Activated CD4-positive, alpha-beta T cell treated with anti-CD3 and anti-CD28 coated beads, Interleukin-2, amount 50 U/mL, for 4 hours (primary cell): ENCODE measurements at places on chromosomes 16 and 17.

DNA sequence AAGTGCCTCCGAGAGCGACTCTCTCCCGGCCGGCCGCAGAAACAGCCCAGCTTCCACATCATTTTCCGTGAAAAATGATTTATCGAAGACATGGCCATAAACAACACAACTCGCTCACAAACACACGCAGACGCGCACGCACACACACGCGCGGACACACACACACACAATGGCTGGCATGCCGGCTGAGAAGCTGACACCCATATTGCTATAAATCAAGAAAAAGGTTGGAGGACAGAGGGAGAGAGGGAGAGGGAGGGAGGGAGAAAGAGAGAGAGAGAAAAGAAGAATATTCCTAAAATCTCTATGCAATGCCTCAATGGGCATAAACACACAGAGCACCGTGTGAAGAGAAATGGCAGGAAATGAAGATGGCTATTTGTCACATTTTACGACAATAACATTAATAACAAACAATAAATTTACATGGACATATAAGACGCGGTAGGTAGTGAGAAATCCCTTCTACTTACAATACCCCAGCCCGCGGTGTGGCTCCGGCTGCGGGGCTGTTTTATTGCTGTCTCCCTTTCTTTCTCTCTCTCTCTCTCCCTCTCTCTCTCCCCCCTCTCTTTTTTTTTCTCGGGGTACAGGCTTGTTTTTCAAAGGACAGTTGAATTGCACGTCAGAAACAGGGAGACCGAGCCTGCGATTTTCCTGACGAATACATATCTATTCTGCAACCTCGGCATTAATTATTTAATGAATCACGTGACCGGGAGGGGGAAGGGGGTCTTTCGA is 9.5 kb downstream of the HOXB4 start:
- DNase-seq: no peak

GRCh38 chr16:13630374-13630773 is 289.6 kb upstream of the ERCC4 start:
- no peak for DNase-seq

GRCh38 chr16:67790071-67790470 is 16.3 kb downstream of the RANBP10 start:
- DNase-seq: no peak

DNA sequence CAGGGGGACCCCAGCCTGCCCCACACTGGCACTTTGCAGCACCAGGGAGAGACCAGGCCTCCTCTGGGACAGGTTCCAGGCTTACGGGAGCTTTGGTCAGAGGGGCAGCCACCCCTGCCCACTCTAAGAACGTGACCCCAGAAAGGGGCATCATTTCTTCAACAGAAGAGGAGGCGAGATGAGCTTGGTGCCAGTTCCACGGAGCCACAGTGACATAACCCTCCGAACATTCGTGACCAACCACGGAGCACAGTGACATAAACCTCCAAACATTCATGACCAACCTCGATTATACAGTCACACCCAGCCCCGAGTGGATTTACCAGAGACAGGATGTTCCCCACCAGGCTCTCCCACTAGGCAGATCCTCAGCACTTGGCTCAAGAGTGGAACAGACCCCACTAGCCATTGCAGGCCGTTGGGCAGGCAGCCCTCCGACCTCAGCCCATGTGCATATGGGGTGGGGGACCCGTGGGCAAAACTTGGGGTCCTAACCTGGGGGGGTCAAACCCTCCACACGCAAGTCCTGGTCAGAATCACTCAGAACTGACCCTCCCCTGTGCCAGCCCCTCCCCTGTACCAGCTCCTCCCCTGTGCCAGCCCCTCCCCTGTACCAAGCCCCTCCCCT is 112.9 kb downstream of the METRNL start:
- DNase-seq: no peak

DNA sequence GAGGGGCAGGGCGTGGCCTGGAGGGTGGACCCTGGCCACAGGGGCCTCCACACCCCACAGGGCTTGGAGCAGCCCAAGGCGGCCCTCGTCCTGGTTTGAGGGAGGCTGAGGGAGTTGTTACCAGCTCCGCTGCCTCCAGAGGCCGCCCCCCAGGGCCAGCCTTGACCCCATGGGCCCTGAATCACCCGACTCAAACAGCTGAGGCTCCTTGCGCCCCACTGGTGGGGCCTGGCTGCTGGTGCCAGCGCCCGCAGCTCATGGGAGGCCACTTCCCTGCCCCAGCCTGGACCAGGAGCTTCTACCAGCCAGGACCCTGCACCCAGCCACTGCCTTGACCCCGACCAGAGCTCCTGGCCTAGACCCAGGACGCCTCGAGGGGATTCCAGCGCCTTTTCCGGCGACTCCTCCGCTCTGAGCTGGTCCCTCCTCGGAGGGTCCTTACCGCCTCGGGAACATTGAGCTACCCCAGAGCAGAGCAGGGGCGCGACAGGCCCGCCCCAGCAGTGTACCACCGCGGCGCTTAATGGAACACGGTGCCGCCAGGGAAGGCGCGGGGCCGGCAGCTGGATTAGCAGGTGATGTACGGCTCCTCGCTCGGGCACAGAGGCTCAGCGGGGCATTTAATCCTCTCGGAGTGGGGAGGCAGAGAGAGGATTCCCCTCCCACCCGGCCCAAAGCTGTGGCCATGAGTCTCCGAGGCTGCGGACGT is 37.2 kb downstream of the GSE1 start:
- DNase-seq: no peak

- DNase-seq: no peak
Observed at GRCh38 chr17:69761767-69762321, 313.2 kb upstream of the KCNJ16 start.

GRCh38 chr17:62923258-62924150 is 42.5 kb upstream of the TANC2 start:
- DNase-seq: no peak

DNA sequence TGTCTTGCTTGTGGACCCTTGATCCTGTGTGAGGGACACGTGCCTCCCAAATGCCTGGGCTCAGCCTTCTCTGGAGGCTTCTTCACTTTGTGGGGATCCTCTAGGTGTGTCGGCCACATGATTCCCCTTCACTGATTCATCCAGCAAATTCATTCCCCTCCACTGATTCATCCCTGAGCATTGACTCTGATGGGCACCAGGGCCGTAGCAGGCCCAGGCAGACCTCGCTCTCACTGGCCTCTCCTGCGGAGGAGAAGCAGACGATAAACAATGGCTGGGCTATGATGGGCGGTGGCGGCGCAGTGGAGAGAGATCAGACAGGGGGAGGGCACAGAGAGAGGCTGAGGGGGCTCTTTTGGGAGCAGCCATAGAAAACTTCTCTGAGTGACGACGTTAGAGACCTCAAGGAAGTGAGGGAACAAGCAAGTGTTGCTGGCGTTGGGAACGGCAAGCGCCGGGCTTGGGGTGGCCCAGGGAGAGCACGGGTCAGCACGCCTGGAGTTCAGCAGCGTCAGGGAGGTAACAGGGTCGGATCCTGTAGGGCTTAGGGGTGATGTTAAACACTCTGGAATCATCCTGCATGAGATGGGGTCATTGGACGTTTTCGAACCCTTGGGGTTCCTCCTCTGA is 17.5 kb upstream of the RPTOR start:
- DNase-seq: no peak

GRCh38 chr16:57755061-57755684 is 19.6 kb downstream of the KATNB1 start:
- DNase-seq: no peak

- no peak for DNase-seq
Observed at GRCh38 chr17:10754109-10754508, 24.3 kb upstream of the TMEM220 start.

GRCh38 chr16:4097826-4098240 is 18.4 kb downstream of the ADCY9 start:
- no peak for DNase-seq

DNA sequence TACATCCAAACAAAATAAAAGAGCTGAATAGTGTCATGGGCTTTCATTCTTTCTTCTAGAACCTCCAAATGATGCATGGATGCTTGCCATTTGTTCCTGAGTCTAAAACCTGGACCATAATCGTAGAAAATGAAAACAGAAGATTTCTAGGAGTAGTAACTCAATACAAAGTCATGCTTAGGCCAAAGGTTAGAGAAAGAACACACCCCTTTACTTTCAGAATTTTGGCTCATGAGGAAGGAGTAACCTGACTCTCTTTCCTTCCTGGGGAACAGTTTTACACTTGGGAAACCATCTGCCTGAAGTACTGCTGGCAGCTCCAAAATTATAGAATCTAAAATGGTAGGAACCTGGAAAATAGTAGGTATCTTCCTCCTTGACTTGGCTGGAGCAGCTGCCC is 137.2 kb downstream of the SNX11 start:
- no peak for DNase-seq

DNA sequence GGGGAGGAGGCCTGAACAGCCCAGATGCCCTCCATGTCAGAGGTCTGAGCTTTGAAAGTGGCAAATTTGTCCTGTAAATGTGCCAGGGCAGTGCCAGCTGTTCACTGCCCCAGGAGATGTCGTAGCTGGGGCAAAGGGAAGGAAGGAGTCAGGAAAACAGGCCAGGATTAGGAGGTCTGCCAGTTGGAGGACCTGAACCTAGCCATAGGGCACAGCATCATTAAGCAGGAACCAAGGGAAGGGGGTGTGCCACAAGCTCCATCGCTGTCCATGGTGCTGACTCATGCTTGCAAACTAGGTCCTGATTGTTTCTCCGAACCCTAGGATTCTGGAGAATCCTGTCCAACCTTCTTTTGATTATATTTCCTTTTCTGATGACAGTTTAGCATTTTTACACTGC is 124.2 kb downstream of the TMEM132E start:
- DNase-seq: no peak

DNA sequence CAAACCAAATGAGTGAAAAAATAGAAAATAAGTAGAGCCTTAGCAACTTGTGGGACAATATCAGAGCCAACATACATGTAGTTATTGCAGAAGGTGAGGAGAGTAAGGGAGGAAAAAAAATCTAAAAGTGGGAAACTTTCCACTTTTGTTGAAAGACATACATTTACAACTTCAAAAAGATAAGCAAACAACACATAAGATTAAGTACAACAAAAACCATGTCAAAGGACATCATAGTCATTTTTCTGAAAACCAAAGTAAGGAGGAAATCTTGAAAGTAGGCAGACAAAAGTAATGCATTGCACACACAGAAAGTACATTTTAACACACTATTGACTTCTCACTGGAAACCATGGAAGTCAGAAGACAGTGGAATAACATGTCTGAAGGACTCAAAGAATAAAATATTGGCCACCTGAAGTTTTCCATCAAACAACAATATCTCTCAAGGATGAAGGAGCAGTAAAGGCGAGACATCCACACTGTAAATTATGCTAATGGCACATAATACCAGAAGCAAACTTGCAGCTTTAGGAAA is 291.9 kb downstream of the BCAS3 start:
- no peak for DNase-seq

GRCh38 chr17:79659376-79659775 is 48.5 kb upstream of the RBFOX3 start:
- DNase-seq: no peak

DNA sequence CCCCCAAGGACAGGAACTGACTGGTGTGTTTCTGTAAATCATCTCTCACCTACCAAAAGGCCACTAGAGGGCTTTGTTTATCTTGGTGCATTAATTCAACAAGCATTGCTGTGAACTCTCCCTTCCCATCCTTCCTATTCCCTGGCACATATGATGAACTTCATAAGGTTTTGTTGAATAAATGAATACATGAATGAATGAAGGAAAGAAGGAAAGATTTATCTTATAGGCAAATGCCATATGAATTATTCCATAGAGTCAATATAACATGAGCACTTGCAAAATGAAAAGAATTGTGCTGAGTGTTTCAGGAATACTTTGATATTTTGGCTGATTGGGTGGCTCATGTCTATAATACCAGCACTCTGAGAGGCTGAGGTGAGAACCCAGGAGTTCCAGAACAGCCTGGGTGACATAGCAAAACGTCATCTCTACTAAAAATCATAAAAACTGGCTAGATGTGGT is 4.3 kb downstream of the SPDYE4 start:
- DNase-seq: no peak

DNA sequence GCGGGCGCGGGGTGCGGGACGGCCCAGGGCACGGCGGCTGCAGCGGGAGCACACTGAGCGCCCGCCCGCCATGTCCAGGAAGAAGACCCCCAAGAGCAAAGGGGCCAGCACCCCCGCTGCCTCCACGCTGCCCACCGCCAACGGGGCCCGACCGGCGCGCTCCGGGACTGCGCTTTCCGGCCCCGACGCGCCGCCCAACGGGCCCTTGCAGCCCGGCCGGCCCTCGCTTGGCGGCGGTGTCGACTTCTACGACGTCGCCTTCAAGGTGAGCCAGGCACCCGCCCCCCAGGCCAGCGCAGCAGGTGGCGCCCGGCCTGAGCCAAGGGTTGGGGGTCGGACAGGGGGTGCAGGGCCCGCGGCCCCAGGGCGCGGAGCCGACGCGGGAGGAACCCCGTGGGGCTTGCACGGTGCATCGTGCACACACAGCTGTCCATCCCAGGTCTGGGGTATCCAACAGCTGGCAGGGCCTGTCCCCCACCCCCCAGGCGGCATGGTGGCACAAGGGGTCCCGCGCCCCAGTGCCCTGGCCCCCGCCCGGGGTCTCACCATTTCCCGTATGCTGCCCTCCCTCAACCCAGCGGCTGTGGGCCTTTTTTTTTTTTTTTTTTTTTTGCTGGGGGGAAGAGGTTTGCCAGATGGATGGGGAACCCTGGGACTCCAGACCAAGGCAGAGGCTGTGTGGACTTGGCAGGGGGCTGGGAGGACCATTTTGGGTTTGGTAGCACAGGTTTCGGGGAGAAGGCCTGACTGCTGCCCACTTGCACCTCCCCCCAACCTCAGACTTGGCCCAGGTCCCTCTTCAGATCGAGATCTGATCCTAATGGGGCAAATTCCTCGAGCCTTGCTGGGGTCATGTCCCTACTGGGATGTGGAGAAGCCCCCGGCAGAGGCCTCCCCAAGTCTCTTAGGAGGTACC is 547 bp downstream of the RAB26 start:
- DNase-seq: no peak

GRCh38 chr16:19559242-19559910 is 3.9 kb downstream of the VPS35L start:
- no peak for DNase-seq

GRCh38 chr17:27218041-27218440 is 75.9 kb upstream of the WSB1 start:
- no peak for DNase-seq

GRCh38 chr17:66971264-66971663 is 6.8 kb downstream of the CACNG4 start:
- no peak for DNase-seq

GRCh38 chr17:18235743-18236256 is 10.4 kb downstream of the LLGL1 start:
- DNase-seq: no peak

GRCh38 chr16:82900559-82900958 is 273.8 kb downstream of the CDH13 start:
- DNase-seq: no peak

- DNase-seq: no peak
Observed at GRCh38 chr16:58036943-58037342, 11.4 kb downstream of the MMP15 start.

- no peak for DNase-seq
Observed at GRCh38 chr17:9982159-9982558, 77.1 kb upstream of the RCVRN start.

GRCh38 chr17:902463-902862 is 77.1 kb downstream of the NXN start:
- no peak for DNase-seq

GRCh38 chr17:67353929-67354574 is 12.3 kb downstream of the PSMD12 start:
- DNase-seq: no peak

- DNase-seq: no peak
Observed at GRCh38 chr16:23940111-23940510, 104.3 kb downstream of the PRKCB start.
